Thoracic aorta (tissue), 2 donors: ENCODE measurements at places on chromosomes 12 and 14. TPM values are rescaled to one million over a fixed set of nuclear protein-coding genes. Genes with fewer than 3 reads are reported as not detected.

CIROP gene
- total RNA-seq: not detected

SLC7A8 gene
- 18.4 TPM for total RNA-seq

LTBP2 gene
- total RNA-seq: 674 TPM

LRCOL1 gene
- not detected for total RNA-seq

CLEC1B gene
- total RNA-seq: not detected

P2RX2 gene
- total RNA-seq: not detected

KRT77 gene
- not detected for total RNA-seq

KRT4 gene
- not detected for total RNA-seq
